ENCODE measurements at places on chromosomes 3 and 15. TPM values are rescaled to one million over a fixed set of nuclear protein-coding genes. Genes with fewer than 3 reads are reported as not detected.

The SMCO1 gene
- total RNA-seq = not detected

The SLC2A2 gene
- total RNA-seq = not detected

The CCK gene
- total RNA-seq = not detected

The SI gene
- not detected for total RNA-seq

The RASGRF1 gene
- 1.4 TPM for total RNA-seq

The LDHAL6B gene
- total RNA-seq = not detected

The GOLGA6L4 gene
- total RNA-seq = 0.69 TPM

- DNase-seq = no peak
Observed at GRCh38 chr15:88090481-88091011, 166.0 kb downstream of the NTRK3 start.

GRCh38 chr15:39066677-39067076, 502.1 kb upstream of the RASGRP1 start:
- DNase-seq = peak; percentile 17

GRCh38 chr3:72896996-72897757, 9.3 kb downstream of the GXYLT2 start:
- DNase-seq = no peak

DNA sequence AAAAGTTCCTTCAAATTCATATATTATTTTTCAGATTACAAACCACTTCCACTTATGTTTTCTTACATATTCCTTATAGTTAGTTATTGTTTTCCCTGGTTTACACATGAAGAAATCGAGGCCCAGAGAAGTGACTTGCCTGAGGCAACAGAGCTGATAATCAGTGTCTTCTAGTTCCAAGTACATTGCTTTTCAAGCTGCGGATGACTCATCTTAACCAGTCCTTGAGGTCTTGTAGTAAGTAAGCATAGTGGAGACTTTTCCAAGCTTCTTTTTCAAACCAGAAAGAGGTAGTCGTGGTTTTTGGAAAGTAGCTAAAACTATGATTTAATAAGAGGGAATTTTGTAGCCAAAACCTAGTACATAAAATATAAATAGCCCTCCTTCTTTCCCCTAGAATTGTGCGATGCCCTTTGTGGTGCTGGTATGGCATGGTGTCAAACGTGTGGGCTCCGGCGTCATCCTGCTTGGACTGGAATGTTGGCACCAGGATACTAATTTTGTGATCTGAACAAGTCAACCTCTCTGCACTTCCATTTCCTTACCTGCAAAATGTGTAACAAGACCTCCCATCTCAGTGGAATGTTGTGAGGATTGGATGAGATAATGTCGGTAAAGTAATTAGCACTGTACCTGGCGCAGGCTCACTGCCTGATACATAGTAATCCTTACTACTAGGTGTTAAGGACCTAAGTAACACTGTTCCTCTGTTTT, 19.0 kb upstream of the DLG1 start:
- DNase-seq = peak; percentile 86

- peak; percentile 31 for DNase-seq
Observed at GRCh38 chr3:196501316-196502044, 2.1 kb downstream of the RNF168 start.

- DNase-seq = no peak
Observed at GRCh38 chr15:89848970-89849292, 34.3 kb upstream of the ANPEP start.

DNA sequence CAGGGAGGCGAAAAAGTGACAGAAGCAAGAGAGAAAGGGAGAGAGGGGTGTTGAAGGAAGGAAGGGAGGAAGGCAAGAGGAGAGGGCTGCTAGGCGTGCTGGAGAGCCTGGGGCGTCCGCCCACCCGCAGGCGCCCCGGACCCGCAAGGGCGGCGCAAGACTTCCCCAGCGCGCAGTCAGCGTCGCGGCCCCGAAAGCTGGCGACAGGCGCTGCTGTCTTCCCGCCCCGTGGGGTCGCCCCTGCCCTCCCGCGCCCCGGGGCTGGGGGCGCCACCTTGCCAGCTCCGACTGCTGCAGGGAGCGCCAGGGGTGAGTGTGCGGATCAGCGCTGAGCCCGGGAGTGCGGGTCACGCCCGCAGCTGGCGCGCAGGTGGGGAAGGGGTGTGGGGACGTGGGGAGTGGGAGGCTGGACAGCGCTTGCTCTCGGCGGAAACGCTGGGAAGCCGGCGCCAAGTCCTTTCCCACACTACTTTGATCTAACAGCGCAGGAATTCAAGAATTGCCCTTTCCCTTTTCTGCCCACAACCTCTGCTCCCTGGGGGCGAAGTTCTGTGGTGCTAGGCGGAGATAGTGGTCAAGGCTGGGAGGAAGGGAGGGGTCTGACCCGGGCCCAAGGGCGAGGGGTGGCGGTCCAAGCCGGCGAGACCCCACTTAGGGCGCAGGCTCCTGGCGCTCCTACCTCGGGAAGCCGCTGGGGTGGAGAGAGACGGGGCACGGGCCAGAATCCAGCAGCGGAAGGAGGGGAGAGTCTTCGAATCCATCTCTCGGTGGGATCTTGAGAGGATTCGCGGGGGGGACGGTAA, 266.1 kb downstream of the CGGBP1 start:
- peak; percentile 32 for DNase-seq

All from LHCN-M2 (cell line).